Body of pancreas (tissue), 4 donors: ENCODE measurements at places on chromosomes 11 and 22. TPM values are rescaled to one million over a fixed set of nuclear protein-coding genes. Genes with fewer than 3 reads are reported as not detected.

CLDN5 gene
- 36.9 TPM for total RNA-seq

MAJIN gene
- total RNA-seq, result not detected

DNA sequence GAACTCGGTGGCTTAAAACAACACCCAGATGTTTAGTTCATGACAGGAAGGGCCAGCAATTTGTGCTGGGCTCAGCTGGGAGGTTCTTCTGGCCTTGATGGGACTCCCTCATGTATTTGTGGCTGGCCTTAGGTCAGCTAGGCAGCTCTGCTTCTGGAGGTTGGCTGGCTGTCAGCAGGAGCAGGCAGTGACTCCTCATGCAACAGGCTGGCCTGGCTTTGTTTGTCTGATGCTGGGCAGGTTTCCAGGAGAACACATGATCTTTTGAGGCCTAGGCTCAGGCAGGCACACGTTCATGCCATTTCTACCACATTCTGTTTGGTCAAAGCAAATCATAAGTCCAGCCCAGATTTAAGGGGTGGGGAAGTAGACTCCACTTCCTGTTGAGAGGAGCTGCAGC lies 571.2 kb downstream of the TBC1D22A start:
- DNase-seq, result no peak
- no peak overlapping the region for H3K4me3 ChIP-seq
- no peaks in the 10 kb centered on the region for H3K27me3 ChIP-seq

DNA sequence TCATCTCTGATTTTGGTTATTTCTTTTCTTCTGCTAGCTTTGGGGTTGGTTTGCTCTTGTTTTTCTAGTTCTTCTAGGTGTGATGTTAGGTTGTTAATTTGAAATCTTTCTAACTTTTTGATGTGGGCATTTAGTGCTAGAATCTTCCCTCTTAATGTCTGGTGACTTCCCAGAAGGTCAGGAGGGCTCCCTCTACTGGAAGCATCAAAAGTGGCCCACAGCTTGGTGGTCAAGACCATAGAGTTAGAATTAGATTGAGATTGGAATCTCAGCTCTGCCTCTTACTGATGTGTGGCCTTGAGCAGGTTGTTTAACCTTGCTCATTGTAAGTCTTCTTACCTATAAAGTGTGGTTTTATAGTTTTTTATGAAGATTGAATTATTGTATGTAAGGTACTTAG lies 99.3 kb downstream of the FDX1 start:
- no peak overlapping the region for H3K4me3 ChIP-seq
- H3K27me3 ChIP-seq, result no peaks in the 10 kb centered on the region
- DNase-seq, result no peak
- no peaks in the 10 kb centered on the region for H3K4me1 ChIP-seq
- H3K36me3 ChIP-seq, result no peaks in the 10 kb centered on the region
